Activated CD4-positive, CD25-positive, alpha-beta regulatory T cell (primary cell): ENCODE measurements at places on chromosomes 5 and 9.

- no peak for DNase-seq
Measured at GRCh38 chr5:112289465-112289864, 129.6 kb downstream of the EPB41L4A start.

DNA sequence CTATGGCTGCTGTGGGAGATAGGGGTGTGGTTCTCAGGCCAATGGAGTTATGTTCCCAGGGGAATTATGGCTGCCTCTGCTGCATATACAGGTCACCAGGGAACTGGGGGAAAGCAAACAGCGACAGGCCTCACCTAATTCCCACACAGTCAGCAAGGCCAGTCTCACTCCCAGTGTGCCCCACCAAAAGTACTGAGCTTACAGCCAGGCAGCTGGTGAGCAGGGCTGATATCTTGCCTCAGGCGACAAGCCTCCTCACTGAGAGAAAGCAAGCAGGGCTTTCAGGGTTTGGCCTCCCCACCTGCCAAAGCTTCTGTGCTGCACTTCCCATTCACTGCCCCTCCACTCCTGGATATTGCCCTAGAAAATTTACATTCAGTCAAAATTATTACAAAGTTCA, 273.8 kb upstream of the TARS1 start:
- DNase-seq, result no peak

GRCh38 chr9:34171753-34172535, 6.9 kb upstream of the UBAP1 start:
- DNase-seq, result no peak

DNA sequence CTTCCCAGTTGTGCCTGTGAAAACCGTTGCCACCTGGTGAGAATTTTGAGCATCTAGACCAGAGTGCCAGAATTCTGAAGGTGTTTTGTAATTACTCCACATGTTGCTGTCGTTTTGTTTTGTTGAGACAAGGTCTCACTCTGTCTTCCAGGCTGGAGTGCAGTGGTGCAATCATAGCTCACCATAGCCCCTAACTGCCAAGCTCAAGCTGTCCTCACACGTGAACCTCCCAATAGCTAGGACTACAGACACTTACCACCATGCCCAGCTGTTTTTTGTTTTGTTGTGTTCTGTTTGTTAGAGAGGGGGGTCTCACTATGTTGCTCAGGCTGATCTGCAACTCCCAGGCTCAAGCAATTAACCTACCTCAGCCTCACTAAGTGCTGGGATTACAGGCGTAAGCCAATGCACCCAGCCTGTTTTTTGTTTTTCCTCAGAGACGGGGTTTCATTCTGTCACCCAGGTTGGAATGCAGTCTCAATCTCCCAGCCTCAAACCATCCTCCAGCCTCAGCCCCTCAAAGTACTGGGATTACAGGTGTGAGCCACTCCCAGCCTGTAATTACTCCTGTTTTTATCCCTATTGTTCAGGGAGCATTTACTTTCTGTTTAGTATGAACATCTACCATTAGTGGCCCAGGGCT, 121.1 kb upstream of the DMRT1 start:
- no peak for DNase-seq

DNA sequence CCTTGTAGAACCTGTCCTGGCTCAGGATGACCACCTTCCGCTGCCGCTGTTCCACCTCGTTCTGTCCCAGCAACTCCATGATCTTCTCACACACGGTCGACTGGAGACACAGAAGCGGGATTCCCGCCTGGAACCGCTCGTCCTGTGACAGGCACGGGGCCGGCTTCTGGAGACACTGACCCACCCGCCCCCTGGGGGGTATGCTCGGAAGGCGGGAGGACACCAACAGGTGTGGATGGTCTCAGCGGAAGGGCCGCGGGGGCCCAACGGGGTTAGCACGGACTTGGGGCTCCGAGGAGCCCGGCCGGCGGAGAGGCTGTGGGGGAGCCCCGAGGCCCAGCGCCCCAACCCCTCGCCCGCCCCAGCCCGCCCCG, 530 bp downstream of the UCK1 start:
- DNase-seq, result no peak

DNA sequence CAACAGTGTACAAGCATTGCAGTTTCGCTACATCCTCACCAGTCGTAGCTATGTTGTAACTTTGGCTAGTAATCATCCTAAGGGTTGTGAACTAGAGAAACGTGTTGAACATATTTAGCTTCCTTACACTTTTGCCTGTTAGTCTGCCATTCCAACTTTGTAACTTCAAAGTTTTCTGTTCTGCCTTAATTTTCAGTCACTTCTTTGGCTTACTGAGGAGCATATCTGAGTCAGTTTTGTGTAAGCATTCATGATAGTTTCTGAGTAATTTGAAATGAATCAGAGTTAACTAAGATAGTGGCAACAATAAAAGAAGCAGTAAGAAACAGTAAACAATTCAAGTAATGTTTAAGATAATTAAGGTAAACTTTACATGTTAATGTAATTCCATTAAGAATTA, 58.9 kb upstream of the MCCC2 start:
- no peak for DNase-seq

GRCh38 chr9:84296146-84296843, 44.3 kb downstream of the SLC28A3 start:
- DNase-seq, result no peak

- DNase-seq, result no peak
Measured at GRCh38 chr5:28310696-28311095, 1272.3 kb upstream of the CDH9 start.

DNA sequence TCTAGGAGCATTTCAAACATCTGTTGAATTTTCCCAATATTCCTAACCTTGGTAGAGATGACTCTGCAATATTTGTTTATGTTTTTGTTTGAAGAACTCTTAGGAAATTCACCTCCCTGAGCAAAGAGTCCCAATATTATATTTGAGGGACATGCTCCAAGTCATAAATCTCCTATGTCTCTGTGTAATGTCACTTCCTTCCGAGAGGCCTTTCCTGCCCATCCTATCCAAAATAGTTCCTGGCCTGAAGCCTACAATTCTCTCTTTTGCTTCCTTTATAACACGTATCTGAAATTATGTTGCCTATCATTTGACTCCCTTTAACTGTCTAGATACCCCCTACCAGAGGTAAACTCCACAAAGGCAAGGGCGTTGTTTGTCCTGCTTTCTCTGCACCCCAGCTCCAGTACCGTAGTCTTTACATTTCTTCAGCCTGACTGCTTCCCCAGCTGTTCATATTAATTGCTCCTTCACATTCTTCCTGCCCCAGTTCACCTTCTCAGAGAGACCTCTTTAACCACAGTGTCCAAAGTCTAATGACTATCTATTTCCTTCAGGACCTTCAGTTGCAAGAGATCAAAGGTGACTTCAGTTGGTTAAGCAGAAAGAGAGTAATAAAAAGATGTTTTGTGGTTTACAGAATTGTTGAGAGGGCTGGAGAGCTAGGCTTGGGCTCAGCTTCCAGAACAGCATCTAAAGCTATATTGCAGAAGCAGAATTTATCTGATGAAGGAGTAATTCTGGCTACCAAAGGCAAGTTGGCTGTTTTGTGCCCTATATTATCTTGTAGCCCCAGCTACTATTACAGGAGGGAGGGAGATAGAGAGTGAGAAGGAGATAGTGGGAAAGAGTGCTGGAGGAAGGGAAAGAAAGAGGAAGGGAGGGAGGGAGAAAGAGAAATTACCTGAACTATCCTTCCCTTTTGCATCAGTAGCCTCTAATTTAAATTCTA, 109.3 kb upstream of the TMEM161B start:
- no peak for DNase-seq

DNA sequence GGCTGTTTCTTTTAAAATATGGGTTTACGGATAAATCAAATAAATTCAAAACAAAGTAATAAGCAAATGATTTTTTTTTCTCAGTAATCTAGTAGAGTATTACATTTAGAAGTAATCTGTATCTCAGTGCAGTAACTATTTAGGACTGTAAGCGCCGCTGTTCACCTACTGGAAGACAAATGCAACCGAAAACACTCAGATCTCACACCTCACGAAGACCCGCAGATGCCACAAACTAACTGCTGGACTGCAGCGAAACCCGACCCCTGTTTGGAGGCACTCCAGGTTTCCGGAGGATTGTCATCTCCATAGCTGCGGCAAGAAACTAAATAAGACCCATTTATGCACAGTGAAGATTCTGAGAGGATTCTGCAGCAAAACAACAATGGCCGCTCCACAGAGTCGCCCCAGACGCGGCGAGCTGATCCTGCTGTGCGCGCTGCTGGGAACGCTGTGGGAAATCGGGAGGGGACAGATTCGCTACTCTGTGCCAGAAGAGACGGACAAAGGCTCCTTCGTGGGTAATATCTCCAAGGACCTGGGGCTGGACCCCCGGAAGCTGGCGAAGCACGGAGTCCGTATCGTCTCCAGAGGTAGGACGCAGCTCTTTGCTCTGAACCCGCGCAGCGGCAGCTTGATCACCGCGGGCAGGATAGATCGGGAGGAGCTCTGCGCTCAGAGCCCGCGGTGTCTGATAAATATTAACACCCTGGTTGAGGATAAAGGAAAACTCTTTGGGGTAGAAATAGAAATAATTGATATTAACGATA, at the start of gene PCDHGA8:
PCDHGA8 (plus strand) TSS at position 205 of the 770 bp plus-strand sequence; CDS start at position 386, 181 bp downstream.
- DNase-seq, result no peak

- DNase-seq, result no peak
Measured at GRCh38 chr5:6187501-6187900, 190.8 kb downstream of the MED10 start.

DNA sequence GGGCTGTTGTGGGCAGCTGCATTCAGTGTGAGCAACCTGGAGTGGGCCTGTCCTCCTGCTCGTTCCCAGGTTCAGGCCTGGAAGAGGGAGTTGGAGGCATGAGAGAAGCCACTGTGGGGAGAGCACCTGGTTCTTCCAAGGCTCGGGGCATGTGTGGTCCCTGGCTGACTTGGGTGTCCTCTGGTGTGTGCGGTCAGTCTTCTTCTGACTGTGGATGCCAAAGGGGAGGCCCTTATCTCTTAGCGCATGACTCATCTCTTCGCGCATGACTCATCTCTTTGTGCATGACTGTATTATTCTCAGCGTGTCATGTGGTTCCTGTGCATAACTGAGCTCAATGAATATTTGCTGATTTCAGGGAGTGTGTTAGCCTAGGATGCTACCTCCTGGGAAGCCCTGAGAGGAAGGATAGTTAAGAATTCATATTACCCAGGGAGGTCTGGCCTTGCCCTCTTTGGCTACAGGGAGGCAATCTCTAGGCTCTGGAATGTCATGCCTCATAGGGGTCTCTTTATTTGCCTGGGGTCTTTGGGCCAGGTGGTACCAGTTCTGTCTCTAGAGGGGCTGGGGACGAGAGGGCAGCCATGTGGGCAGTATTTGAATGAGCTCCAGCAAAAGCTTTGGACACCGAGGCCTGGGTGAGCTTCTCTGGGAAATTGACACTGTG, 188.7 kb downstream of the HSPA4 start:
- DNase-seq, result no peak

DNA sequence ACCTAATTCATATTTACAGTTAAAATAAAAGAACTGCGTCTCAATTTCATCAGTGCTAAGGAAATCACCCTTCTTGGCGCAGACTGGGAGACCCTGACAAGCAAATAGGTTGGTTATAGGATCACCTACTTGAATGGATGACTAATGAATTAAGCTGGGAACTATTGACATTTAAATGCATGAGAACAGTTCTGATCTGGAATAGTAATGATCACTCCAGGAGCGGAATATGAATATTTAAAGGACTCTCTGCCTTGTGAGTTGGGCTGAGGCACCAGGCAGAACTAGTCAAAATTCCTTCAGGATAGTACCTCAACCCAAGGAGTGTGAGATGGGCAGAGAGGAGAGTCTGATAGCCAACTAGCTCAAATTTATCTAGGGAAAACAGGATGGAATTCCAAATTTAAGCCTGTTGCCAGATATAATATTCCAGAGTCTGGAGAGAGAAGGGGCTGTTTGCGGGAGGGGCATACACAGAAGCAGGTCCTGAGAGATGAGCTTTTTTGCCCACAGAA, 364.4 kb downstream of the CSNK1G3 start:
- DNase-seq, result no peak

GRCh38 chr9:13186091-13186490, 93.4 kb downstream of the MPDZ start:
- DNase-seq, result no peak

DNA sequence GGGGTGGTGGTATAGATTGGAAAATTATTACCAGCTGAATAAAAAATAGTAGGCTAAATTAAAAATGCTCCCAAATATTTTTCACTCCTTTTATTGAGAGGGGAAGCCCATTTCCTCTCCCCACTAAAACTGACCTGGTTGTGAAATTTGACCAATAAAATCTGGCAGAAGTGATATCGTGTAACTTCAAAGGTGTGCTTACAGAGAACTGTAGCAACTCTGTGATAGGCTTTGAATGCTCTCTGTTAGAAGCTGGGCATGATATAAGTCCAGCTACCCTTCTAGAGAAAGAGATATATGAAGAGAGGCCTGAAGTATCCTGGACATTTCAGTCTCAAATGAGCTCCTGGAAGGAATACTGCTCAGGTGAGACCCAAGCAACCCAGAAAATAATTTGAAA, 10.2 kb upstream of the RFK start:
- no peak for DNase-seq

DNA sequence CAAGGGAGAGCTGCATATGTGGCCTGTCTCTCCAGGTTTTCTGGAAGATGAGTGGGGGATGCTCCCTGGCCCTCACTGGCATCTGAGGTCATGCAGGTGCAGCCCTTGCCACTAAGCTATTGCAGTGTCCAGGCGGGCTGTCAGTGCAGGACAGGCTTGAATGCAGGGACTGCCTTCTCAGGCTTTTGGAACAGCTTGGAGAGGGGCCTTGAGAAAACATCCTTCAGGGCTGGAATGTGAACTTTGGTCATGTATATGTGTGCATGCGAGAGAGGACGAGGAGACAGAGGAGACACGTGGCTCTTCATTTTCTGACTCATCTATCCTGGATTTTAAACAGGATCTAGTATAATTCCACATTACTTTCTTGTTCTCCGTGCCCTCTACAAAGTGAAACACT, 90.3 kb downstream of the MACROH2A1 start:
- DNase-seq, result no peak

DNA sequence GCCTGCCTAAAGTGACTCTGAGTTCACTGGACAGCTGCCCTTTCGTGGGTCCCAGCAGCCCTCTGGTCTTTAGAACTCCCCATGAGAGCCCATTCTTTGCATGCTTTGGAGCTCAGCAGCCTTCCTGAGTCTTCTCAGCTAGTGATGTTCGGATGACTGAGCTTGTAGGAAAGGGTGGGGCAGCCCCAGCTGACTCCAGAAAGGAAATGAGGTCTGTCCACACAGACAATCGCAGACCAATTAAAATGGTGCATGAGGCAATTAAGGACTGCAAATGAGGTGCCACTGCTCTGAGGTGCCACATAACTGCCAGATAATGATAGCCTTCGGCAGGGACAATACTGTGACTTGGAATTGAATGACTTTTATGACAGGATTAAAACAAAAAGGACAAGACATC, 25.4 kb upstream of the TOMM5 start:
- no peak for DNase-seq

DNA sequence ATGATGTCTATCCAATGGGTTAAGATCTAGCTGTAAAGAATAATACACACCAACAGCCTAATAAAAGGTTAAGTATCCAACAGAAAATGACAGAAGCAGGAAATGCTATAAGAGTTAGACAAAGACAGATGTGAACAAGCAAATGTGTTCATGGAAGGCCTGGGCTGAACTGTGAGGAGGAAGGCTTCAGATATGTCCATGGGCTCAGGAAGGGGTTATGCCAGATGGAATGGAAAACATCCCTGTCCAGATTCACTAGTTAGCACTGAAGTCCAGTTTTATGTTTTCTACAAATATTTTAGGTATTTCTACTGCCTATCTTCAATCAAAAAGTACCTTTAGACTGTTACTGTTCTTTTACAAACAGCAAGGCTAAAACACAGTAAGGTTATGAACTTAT, 27.1 kb downstream of the ERAP1 start:
- DNase-seq, result no peak
